ENCODE measurements at places on chromosomes 13 and 19.

- DNase-seq: no peak
These were observed 203.4 kb upstream of the MIR17HG start for GRCh38 chr13:91144054-91144453.

DNA sequence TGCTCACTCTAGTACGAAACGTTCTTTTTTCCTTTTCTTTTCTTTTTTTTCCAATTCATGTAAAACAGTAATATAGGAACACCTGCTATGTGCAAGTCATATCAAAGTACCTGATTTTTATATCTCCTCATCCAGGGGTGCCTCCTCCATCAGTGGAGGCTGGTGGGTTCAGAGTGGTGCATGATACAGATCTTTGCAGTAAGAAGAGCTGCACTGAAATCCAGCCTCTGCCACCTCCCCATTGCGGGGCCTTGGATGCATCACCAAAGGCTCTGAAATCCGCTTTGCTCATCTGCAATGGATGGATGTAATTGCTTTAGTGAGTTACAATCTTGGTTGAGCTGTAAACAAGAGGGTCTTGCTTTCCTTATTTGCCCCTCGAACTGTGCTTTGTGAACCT, 38.3 kb downstream of the GPR12 start:
- no peak for DNase-seq

DNA sequence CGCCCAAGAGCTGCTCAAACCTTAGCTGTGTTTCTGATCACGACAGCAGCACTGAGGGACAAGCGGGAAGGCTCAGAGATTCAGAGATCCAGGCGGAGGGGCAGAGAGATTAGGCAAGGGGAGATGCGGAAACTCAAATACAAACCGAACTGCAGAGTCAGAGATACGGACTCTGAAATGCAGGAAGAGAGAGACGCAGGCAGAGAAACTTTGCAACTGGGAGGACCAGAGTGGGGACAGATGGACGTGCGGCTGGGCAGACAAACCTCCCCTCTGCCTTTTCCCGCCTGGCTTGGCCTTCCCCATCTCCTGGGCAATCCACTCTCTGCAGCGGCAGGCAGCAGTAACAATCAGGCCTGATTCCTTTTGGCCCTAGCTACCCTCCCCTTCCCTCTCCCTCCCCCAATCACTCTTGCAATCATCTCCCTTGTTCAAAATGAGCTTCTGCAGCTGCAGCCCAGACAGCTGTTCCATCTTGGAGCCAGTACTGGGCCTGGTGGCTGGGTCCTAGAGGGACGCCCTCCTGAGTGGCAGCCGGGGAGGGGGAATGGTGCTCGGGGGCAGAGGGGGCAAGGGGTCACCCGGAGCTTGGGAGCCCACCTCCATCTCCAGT, 29.7 kb downstream of the OLFM2 start:
- DNase-seq: no peak

GRCh38 chr13:111917086-111917485, 149.9 kb upstream of the SOX1 start:
- no peak for DNase-seq

- DNase-seq: no peak
These were observed 46.2 kb downstream of the ACTN4 start for GRCh38 chr19:38693380-38694223.

DNA sequence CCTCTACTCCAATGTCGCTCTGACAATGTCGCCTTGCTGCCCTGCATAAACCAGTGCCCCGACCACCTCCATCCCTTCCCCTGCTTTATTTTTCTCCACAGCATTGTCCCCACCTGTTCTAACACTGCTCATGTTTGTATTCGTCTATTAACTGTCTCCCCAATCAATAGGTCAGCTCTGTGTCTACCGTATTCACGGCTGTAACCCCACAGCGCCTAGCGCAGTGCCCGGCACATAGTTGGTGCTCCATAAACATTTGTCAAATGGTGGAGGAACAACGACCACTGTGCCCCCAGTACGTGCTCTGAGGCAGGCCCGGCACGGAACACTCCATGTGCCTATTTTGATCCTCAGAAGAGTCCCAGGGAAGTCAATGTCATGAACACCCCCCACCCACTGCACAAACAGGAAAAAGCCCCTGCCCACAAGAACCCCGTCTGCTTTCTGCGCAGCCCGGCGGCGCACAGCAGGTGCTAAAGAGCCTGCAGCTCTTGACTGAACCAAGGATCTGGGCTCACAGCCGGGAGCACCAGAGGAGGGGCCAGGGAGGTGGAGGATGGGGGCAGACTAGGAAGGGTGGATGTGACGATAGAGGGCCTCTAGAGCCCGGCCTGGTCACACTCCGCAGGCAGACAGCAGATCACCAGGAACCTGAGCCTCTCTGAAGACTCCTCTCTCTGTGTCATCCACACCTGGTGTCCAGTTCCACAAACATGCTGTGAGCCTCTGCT, 1.8 kb upstream of the CEACAM16 start:
- no peak for DNase-seq

GRCh38 chr13:104967836-104968630, 1567.4 kb downstream of the EFNB2 start:
- no peak for DNase-seq
